ENCODE measurements at places on chromosomes 6 and 20.

DNA sequence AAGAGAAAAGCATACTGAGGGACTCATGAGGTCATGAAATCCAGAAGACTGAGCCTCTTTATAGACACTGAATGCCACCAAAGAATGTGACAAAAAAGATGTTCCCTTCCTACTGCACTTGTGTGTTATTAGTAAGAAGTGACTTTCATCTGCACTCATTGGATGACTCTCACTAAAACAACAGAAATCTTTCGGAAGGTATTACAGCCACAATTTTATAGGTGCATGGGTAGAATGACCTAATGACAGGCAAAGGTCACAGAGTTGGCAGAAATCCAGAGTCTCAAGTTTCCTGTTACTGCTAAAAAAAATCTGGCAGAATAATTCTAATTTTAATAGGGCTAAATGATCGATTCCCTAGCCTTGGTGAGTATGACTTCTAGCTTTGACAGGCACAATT, 13.3 kb downstream of the PKHD1 start:
- DNase-seq, result no peak

GRCh38 chr6:165092881-165093595, 216.4 kb downstream of the C6orf118 start:
- no peak for DNase-seq

DNA sequence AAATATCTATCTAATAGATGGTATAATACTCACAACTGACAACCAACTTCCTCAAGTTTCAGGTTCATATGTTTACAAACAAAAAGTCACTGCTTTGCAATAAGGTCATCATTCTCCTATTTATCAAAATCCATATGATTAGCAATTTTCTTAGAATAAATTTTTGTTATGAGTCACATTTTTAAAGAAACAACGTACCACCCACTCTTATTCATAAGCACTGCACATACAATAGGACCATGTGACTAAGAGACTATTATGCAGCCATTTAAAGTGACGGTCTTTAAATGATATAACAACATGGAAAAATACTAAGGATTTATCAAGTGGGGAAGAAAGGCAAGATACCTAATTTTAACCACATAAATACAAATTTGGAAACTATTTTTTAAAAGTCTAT, 40.0 kb downstream of the REPS1 start:
- DNase-seq, result no peak

- no peak for DNase-seq
Observed at GRCh38 chr20:45450097-45450818, 19.3 kb upstream of the WFDC2 start.
